ENCODE measurements at places on chromosomes 5 and 9. TPM values are rescaled to one million over a fixed set of nuclear protein-coding genes. Genes with fewer than 3 reads are reported as not detected.
A peak's percentile ranks its signal among the peaks of the same experiment; 100 is the strongest.

Gene DOK3
- total RNA-seq = 4.0 TPM

DNA sequence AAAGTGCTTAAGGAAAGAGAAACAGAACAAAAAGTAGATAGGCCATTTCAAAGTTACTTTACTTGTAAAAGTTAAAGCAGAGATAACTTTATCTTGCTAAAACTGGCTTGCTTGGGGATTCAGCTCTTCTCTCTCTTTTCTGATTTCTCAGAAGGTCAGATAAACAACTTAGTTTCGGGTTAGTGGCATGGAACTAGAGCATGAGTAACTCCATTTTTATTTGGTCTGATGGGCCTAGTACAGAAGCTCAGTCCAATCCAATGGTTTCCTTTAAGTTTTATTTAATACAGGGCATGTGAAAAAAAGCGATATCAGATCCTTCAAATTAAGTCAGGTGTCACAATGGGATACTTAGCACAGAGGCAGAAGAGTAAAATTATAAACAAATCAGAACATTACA, 18.8 kb upstream of the GPBP1 start:
- no peaks in the 10 kb centered on the region for H3K27me3 ChIP-seq
- H3K36me3 ChIP-seq = peaks cover 9% of the 10 kb centered on the region
- DNase-seq = no peak
- H3K4me1 ChIP-seq = no peaks in the 10 kb centered on the region

GRCh38 chr5:44945743-44946142, 137.0 kb downstream of the MRPS30 start:
- H3K27me3 ChIP-seq = no peaks in the 10 kb centered on the region
- H3K4me3 ChIP-seq = no peak overlapping the region
- H3K36me3 ChIP-seq = no peaks in the 10 kb centered on the region
- DNase-seq = no peak
- no peak overlapping the region for H3K27ac ChIP-seq

DNA sequence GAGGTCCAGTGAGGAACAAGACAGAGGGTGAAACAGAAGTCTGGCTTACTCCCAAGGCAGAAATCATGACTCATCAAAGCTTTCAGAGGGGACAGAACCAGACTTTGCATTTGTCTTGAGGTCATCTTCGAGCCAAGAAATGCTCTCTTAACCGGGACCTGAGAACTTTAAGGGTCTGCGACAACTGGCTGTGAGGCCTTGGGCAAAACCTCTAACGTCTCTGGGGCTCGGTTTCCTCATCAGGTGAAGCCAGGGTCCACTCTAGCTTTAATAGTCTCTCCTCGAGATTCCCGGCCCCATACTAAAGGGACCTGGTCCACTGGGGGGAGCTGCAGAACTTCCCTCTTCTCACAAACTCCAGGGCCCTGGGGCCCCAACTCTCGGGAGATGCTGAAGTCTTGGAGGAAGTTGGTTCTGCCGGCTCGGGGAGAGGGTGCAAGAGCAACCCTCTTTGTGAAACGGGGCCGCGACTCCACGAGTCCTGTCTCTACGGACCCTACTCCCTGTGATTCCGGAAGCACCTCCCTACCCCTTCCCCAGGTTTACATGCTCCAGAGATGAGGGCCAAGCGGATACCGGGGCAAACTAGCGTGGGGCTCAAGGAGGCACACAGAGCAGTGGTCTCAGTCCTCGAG, 2.6 kb downstream of the GLIS3 start:
- peaks cover 2% of the 10 kb centered on the region for H3K36me3 ChIP-seq
- DNase-seq = peak; percentile 31
- peak overlapping the region; percentile 99 for H3K4me3 ChIP-seq
- peaks cover 58% of the 10 kb centered on the region for H3K4me1 ChIP-seq
- H3K27me3 ChIP-seq = peaks cover 45% of the 10 kb centered on the region

- DNase-seq = no peak
- no peaks in the 10 kb centered on the region for H3K27me3 ChIP-seq
- peak overlapping the region; percentile 91 for H3K27ac ChIP-seq
- H3K4me1 ChIP-seq = peaks cover 36% of the 10 kb centered on the region
- no peak overlapping the region for H3K4me3 ChIP-seq
These were observed 38.2 kb downstream of the CLINT1 start for GRCh38 chr5:157820593-157821252.

DNA sequence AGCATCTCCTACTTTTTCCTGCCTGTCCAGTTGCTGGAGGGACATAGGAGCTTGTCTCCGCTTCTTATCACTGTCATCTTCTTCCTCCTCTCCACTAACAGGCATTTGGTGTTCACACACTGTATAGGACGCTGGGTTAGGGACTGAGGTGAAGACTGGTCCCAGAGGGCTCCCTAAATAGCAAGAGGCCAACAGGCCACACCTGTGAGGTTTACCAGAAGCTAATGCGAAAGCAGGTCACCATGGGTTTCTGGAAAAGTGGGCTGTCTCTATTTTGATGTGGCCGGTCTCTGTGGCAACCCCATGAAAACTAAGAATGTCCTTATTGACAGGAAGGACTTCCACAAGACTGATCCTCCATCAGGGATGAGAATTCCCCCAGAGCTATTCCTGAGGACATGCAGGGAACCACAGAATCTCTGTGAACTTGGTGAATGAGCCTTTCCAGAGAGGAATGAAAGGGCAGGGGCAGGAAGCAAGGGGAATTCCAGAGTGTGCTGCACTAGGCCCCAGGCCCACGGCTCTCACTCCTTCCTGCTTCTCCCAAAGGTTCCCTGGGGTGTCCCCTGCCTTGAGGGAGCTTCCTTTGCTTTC, 61.7 kb downstream of the DAP start:
- H3K27ac ChIP-seq = no peak overlapping the region
- no peaks in the 10 kb centered on the region for H3K27me3 ChIP-seq
- peaks cover 40% of the 10 kb centered on the region for H3K4me1 ChIP-seq

All from activated T-cell treated with anti-CD3 and anti-CD28 coated beads, Interleukin-2, amount 50 U/mL, for 72 hours (primary cell).